ENCODE measurements at places on chromosomes 4 and X.

- no peak for ATAC-seq
These were observed 6.3 kb downstream of the UBA6 start for GRCh38 chr4:67694662-67695061.

- ATAC-seq, result no peak
These were observed 60.4 kb downstream of the SHROOM2 start for GRCh38 chrX:9846631-9847030.

- ATAC-seq, result no peak
These were observed 10.7 kb downstream of the SEC24B start for GRCh38 chr4:109444182-109444844.

DNA sequence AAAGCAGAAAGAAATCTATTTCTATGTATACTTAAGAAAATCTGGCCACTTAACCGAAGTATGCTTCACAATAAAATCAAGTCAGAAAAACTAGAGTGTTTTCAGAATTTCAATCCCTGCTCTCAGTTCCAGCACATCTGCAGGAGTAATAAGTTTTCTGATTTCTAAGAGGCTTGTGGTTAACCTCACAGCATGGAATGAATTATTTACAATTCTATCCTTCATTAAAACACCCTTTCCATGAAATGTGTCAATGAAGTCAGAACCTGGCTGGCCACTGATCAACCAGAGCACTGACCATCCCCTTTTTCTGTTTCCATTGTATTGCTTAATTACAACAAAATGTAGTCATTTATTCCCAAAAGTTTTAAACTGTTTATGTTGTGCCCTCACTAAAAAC is 781.4 kb upstream of the INTU start:
- ATAC-seq, result no peak

DNA sequence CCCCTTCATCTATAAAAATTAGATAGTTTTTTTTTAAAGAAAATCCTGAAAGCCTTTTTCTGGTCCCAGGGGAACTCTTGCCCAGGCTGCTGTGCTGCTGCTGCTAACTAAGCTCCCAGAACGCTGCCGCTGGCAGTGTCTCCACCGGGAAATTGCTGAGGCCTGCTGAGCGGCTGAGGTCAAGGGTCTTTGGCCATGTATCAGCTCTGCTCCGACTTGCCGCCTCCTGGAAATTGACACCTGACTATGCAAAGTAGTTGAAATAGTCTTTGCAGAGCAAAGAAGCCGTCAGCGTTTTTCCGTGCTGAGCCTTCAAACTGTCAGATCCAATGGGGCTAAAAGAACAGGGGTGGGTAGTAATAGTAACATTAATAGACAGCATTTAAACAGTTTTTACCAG is 839 bp downstream of the QDPR start:
- no peak for ATAC-seq

GRCh38 chrX:78019586-78020483 is 50.4 kb upstream of the PGAM4 start:
- peak; percentile 75 for ATAC-seq

DNA sequence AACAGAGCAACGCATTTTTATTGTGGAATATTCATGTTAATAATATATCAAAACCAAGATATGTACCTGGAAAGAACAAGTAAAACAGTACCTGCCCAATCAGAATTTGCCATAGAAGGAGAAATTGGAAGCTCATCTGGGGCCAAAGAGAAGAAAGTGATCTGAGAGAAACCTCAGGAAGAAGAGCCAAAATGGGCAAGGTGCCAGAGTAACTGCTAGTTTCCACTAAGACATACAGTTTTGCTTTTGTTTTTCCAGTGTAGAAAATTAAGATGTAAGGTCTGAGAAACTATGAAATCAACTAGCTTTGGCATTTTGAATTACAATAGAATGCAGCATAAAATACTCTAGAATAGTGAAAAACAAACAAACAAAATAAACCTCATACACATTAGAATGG is 2201.2 kb downstream of the ARAP2 start:
- ATAC-seq, result no peak

DNA sequence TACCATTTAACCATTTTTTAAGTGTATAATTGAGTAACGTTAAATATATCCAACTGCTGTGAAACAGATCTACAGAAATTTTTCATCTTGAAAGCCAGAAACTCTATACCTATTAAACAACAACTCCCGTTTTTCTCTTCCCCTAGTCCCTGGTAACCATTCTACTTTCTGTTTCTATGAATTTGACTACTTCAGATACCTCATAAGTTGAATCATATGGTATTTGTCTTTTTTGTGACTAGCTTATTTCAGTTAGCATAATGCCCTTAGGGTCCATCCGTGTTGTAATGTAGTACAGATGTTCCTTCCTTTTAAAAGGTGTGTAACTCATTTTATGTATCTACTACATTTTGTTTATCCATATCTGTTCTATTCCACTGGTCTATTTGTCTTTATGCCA is 48.7 kb downstream of the STAG2 start:
- ATAC-seq, result no peak

DNA sequence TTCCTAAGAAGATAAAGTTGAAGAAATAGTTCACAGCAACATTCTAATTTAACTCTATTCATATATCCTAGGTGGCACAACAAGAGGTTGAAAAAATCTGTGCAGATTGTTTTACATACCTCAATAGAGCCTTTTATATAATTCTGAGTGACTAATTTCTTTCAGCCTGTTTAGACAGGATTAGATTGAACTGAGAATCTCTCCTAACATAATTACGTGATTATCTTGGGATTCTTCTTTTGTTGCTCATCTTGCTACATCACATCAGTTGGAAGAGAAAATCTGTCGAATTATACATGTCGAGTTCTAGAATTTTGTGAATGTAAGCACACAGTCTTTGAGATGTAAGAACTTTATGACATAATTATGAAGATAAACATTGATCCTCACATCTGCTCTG is 1873.7 kb upstream of the IGFBP7 start:
- ATAC-seq, result no peak

DNA sequence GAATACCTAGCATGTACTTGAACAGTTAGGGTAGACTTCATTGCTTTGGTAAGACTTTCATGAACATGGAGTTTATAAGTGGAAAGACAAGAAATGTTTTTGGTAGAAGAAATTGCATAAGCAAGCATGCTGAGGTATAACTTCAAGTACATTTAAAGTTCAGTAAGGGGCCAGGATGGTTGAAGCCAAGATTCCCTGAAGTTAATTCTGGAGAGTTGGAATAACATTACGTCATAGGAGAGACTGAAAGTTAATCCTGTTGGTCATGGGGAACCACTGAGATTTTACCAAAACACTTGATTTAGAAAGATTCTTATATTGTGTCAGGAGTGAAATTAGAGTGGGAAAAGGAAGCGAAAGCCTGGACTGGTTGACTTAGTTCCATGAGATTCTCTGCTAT is 767.5 kb upstream of the MAGEB2 start:
- no peak for ATAC-seq

GRCh38 chr4:1572964-1573720 is 111.0 kb downstream of the FAM53A start:
- no peak for ATAC-seq

GRCh38 chr4:54872261-54872660 is 214.5 kb downstream of the KIT start:
- no peak for ATAC-seq

GRCh38 chr4:20570981-20571715 is 129.1 kb upstream of the PACRGL start:
- no peak for ATAC-seq

GRCh38 chr4:177006331-177006730 is 213.6 kb upstream of the VEGFC start:
- no peak for ATAC-seq

GRCh38 chrX:15269618-15270521 is at the start of gene ASB9:
ASB9 (minus strand) TSS chrX:15270083; CDS start chrX:15269874, 209 bp downstream.
- peak; percentile 90 for ATAC-seq

- no peak for ATAC-seq
These were observed 4.2 kb downstream of the MYOZ2 start for GRCh38 chr4:119139822-119140252.

GRCh38 chr4:40596522-40596921 is 33.1 kb downstream of the RBM47 start:
- ATAC-seq, result no peak

DNA sequence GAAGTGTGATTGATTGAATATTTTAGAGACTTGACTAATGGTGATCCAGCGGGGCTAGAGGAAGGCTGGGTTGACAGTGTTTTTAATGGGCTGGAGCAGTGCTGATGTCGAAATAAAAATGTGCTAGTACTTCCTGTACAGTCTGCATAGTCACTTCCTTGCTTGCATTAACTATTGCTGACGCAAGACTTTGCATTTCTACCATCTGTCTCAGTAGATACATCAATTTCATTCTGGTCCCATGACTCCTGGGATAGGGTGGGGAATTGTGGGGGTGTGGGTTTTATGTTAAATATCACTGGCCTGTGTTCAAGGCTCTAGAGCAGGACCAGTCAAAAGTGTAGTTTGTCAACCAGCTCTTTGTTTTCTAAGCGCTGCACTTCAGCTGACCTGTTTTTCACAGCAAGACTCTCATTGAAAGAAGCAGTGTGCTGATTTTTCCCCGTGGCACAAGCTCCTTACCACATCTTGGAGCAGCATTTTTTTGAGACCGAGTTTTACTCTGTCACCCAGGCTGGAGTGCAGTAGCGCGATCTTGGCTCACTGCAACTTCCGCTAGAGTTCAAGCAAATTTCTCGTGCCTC is 35.2 kb upstream of the PHEX start:
- ATAC-seq, result peak; percentile 64
